ENCODE measurements at places on chromosomes 2 and 18.

DNA sequence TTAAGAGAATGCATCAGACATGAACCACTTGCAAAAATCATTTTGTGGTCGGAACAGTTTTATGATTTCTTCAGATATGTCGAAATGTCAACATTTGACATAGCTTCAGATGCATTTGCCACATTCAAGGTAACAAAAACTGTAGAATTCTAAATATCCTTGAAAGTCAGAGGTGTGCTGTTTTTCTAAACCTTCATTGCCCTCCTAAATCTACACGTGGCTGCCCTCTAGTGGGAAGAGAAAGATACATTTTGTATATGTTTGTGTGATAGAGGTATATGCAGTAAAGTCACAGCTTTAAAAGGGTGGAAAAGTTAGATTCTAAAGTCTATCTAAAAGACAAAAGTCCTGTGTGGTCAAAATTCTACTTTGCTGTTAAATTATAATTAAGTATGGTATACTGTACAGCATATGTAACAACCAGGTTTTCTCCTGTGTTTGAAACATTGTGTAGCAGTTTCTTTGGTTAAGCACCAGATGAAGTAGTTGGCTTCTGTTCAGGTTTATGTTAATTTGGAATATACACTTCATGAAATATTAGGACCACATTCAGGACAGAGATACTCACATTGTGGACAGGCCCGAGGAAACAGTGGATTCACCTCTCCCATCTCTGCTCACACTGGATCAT lies 65.9 kb upstream of the ITM2C start:
- no peak for DNase-seq

DNA sequence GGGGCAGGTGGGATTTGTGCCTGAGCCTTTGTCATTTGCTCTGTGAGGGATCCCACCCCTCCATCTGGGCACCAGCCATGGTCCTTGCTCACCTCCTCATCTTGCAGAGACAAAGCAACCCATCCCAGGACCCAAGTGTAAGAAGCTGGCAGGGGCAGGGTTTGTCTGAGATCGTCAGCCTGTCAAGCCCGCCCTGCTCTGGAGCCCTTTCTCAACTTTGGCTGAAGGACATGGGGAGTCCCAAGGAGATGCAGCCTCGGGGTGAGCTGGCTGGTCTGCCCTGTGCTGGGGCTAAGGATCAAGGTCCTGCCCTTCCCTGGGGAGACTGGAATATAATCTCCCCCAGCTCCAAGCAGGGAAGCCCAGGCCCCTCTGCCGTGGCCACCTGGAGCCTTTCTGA lies 86.0 kb downstream of the CAPN13 start:
- no peak for DNase-seq

DNA sequence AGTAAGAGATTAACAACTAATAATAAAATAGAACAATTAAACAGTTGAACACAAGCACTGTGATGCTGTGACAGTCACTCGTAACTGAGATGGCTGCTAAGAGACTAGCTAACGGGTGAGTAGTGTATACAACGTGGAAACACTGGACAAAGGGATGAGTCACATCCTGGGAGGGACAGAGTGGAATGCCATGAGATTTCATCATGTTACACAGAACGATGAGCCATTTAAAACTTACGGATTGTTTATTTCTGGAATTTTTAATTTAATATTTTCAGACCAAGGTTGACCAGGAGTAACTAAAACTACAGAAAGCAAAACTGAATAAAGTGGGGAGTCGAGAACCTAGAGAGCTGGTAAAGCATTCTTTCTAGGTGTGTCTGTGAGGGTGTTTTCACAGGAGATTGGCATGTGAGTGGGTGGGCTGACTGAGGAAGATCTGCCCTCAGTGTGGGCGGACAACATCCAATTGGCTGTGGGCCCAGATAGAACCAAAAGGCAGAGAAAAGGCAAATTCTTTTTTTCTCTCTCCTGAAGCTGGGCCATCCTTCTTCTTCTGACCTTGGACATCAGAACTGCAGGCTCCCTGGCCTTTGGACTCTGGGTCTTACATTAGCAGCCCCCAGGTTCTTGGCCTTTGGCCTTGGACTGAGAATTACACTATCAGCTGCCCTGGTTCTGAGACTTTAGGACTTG lies 14.6 kb downstream of the TMSB10 start:
- DNase-seq: no peak

DNA sequence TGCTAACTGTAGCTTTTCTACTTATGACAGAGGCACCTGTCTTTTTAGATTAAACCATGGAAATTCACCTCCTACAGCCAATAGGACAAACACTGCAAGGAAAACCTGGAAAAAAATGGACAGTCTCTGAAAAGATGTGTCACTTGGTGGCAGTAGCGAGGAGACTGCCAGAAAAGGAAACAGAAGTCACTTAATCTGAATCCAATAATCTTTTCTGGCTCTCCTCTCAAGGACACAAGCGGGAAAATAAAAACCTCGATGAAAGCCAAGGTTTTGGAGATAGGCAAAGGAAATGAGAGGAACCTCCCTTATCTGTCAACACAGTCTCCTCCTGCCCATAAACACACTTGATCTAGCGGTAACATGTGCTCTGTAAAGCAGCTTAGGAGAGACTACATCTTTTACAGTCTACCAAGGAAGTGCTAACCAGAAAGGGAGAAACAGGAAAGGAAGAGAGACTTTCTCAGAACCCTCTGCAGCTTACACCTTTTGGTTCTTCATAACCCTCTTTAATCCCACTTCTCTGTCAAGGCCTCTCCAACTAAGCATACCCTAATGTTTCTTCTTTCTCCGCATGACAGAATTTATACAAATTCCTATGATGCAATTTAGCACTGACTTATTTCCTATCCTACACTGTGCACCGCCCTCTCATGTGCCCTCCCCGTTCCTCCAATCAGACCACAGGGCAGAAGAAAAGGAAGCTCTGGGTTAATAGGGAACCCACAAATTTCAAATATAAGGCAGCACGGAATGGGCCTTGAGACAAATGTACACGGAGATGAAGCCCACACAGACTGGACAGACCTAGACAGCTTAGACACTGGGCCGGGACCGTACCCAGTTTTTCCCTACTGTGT lies 52.8 kb downstream of the CLASP1 start:
- DNase-seq: no peak

- no peak for DNase-seq
Measured at GRCh38 chr2:157150747-157151146, 106.8 kb upstream of the GALNT5 start.

GRCh38 chr2:84427235-84428138 lies 31.6 kb downstream of the SUCLG1 start:
- no peak for DNase-seq

DNA sequence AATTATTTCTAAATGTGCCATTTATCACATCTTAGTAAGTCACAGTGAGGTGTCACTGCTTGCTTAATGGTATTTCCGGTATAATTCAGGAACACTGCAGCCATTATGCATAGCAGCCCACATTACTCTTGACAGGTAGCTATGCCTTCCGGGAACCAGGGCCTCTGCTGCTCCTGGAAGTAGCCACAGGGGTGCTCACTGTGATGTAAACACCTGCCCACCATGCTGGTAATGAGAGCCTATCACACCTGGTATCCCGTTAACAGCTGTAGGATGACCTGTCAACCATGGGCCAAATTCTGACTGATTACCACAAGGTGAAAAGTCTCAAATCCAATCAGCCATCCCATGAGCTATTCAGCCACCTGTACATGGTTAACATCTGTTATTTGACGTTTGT lies 647.0 kb upstream of the NXPH2 start:
- DNase-seq: no peak

DNA sequence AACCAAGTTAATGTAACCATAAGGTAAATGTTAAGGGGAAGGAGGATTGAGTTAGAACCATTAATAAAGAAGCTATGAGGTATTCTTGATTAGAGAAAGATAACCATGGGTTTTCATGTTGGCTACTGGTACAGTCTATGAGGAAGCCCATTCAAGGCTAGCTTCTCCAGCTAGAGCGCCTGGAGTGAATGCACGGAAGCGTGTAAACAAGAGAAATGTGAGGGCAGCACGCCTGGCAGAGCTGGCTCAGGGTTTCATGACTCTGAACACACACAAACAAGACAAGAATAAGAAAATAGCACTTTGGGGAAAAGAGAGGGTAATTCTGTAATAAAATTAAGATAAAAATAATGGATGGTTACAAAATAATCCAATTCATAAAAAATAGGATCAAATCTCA lies 255.3 kb downstream of the PDE11A start:
- no peak for DNase-seq

DNA sequence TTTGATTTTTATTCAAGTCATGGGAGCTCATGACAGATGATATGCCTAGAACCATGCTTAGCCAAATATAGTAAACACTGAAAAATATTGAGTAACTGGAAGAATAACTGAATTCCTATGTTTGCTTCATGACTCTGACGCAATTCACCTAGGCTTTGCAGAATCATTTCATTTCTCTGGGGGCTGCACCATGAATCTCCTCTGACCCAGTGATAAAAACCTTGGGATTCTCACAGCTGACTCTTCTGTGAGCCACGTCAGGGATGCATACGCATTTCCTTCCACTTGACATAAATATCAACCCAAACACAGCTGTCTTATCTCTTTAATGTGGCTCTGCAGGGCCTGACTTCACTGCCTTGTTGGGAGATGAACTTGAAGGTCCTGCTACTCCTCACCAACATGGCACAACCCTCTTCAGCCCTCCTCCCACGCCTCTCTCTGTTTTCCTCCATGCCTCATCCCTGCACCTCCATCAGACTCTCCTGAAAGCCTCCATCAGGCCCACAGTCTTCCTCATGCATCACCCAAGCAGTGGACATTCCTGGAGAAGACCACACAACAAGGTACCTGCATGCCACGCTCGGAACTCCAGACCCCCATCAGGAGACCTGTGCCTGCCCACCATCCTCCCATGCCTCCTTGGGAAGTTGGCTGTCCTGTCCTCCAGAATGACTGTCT lies 29.8 kb downstream of the COL6A3 start:
- no peak for DNase-seq

- no peak for DNase-seq
Measured at GRCh38 chr2:154637456-154637855, 61.0 kb upstream of the KCNJ3 start.
